ENCODE measurements at places on chromosomes 6 and 20.

- no peak for DNase-seq
Observed at GRCh38 chr6:144655376-144655775, 370.2 kb downstream of the UTRN start.

- no peak for DNase-seq
Observed at GRCh38 chr6:2990932-2991506, 8.7 kb upstream of the NQO2 start.

GRCh38 chr20:13046409-13046808 lies 37.6 kb downstream of the SPTLC3 start:
- no peak for DNase-seq

- no peak for DNase-seq
Observed at GRCh38 chr6:159985296-159985945, 16.5 kb downstream of the IGF2R start.

- no peak for DNase-seq
Observed at GRCh38 chr20:5470943-5471342, 154.2 kb upstream of the PROKR2 start.

DNA sequence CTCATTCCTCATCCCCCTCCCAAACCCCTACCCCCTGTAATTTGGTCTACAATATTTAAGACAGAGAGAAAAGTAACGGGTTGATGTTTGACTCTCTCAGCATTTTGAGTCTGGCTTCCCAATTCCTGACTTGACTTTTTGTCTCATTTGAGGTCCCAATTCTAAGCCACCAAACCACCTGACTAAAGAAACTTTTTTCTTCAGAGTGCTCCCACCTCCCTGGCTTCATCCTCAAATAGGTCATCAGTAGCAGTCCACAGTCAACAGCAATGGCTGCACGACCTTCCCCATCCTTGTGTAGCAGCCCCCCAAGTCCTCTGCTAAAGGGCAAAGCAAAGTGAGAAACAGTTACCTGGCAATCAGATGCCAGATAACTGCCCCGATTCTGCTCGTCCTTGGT lies 1.8 kb downstream of the PLEKHG1 start:
- DNase-seq: no peak

GRCh38 chr6:135145063-135145800 lies 35.9 kb upstream of the MYB start:
- DNase-seq: peak; percentile 58

GRCh38 chr6:33147807-33148666 lies 44.2 kb downstream of the COL11A2 start:
- peak; percentile 24 for DNase-seq

DNA sequence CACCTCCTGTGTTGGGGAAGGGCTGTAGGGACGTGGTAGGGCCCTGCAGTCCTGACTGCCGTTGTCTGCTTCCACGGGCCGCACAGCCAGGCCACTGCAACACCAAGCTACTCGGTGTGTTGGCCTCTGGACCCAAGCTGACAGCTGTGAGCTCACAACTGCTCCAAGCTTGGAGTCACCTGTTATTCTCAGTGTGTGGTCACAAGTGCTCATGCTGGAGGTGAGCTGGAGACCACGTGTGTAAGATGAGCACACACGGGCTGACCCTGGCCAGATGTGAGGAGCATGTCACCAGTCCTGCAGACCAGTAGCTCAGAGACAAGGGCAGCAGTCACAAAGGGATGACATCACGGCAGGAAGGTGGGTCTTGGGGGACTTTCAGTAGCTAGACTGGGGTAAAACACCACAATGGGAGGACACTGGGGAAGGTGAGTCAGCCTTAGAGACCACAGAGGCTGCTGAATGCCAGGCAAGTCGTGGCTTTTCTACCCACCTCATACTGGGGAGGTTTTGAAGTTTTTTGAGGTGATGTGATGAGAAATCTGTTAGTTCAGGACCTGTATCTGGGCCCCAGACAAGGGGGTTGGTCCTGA lies 87.3 kb downstream of the FAM120B start:
- DNase-seq: peak; percentile 37

GRCh38 chr6:168126566-168127383 lies 47.8 kb upstream of the FRMD1 start:
- DNase-seq: no peak

- DNase-seq: no peak
Observed at GRCh38 chr20:46715292-46715756, 5.9 kb downstream of the SLC2A10 start.

DNA sequence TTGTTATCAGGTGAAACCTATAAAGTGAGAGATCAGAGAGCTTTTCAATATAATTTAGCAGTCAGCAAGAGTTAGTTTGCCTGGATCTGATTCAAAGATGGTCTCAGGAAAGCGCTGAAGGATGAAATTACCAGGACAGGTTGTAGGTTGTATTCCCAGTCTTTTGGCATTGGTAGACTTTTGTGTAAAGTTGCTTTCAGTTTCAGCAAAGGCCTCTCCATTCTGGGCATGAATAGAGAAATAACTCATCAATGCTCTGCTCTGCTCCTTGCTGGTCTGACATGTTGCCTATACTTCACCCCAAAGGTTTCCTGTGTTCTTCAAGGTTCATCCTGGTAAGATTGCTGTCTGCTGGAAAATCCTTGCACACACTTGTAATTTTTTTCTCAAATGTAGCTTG lies 714.8 kb downstream of the EPM2A start:
- no peak for DNase-seq

DNA sequence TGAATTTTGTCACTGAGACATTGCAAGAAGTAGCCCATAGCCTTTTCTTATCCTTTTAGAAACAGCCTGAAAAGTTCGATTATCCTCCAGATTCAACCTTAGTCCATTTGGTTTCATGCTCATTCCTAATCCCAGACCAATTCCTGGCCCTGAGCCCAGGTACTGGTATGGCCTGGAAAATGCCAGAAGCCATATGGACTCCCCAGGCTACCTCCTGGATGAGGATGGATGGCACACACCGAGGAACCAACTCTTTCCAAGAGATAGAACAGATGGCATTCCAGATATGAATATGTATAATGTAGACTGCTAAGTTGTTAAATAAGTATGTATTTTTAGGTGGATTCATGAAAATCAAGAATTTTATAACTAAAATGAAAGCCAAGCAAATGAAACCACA lies 51.6 kb upstream of the SNAP25 start:
- no peak for DNase-seq

GRCh38 chr20:24649787-24650490 lies 180.5 kb downstream of the SYNDIG1 start:
- no peak for DNase-seq

GRCh38 chr20:63005862-63006539 lies 763 bp downstream of the BHLHE23 start:
- DNase-seq: no peak

GRCh38 chr20:3227506-3227905 lies 11.5 kb downstream of the SLC4A11 start:
- DNase-seq: no peak

DNA sequence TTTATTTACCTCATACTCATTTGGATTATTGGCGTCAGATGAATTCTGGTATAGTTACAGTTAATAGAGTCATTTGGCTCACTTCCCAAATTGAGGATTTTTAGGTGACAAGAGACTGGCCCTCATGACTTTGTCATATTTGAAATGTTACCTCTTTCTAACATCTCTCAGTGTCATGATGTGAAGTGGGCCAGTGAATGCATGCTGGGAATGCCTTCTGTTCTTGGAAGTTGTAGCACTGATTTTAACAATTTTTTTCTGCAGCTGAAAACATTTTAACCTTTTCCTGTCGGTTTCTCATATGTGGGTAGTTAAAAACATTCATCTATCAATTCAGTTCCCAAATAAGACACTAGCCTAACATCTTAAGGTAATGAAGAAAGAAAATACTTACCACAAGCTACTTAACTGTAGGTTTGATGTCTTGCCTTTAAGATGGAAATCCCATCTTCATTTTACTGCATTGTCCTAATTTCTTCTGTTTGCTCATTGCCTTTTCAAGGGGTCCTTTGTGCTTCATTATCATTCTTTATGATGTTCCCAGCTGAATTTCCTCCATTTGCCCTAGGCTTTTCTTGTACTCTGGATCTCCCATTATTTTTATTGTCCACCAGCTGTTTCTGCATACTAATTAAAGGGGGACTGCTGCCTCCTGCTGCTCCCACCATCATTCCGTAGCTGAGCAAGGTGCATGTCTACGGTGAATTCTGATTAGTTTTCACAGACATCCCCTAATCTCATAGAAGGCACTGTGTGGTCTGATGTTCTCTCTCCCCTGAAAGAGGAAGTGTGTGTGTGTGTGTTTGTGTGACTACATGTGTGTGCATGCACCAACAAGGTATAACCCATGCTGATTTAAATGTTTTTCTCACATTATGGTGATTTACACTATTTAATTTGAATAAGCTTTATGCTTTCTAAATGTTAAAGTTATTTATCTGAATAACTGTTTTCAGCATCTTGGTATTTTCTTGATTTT lies 109.5 kb downstream of the B3GAT2 start:
- no peak for DNase-seq

- no peak for DNase-seq
Observed at GRCh38 chr6:124073021-124073420, 269.4 kb downstream of the NKAIN2 start.

DNA sequence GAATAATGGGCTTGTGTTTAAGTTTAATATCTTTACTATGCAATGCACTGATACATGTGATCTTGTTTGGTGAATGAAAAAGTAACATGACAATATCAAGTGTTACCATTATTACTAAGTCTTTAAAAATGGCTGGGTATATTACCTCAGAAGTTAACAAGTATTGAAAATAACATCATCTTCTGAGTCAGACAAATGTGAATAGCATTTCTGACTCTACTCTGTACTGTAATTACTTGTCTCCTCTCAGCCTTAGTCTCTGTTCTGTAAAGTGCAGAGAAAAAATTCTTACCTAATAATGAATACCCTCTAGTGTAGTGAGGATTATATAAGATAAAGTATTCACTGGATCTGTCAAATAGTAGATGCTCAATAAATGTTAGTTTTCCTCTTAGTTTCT lies 47.0 kb upstream of the GCLC start:
- peak; percentile 14 for DNase-seq

- DNase-seq: no peak
Observed at GRCh38 chr6:28737750-28738395, 185.9 kb downstream of the TRIM27 start.

DNA sequence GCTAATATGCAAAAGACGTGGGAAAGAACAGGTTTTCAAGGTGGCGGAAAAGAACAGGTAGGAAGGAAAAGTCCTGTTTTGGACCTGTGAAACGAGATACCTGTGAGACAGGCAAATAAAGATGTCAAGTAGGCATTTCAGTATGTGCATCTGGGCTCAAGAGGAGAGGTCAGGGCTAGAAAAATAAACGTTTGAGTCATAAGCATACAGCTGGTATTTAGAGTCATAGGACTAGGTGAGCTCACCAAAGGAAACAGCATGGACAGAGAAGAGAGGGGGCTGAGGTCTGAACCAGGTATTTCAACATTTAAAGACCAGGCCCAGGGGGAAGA lies 14.9 kb downstream of the MTFR2 start:
- no peak for DNase-seq

- no peak for DNase-seq
Observed at GRCh38 chr20:13493143-13493542, 145.6 kb downstream of the TASP1 start.

DNA sequence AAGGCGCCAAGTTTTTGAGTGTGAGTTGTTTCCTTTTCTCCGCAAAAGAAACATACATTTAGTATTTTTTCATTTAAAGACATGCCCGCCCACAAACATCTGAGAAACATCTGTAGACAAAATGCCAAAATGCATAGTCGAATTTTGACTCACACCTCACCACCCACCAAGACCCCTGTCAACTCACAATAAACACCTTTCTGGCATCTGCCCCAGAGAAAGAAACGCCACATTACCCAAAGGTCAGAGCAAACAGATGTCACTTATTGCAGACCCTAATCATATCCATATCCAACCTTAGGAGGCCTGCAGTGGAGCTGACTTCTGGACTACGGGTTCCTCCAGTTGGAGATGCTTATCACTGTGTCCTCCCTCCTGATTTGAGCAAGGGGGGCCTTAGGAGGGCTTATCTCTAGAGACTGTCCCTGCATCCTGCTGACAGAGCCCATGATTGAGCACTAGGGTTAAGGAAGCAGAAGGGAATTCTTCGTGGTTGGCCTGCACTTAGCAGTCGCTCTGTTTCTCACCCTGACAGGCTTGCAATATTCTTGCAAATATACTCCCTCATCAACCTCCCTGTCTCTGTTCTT lies 90.5 kb upstream of the TBX18 start:
- DNase-seq: no peak

GRCh38 chr6:90202156-90202555 lies 94.5 kb downstream of the BACH2 start:
- peak; percentile 64 for DNase-seq

DNA sequence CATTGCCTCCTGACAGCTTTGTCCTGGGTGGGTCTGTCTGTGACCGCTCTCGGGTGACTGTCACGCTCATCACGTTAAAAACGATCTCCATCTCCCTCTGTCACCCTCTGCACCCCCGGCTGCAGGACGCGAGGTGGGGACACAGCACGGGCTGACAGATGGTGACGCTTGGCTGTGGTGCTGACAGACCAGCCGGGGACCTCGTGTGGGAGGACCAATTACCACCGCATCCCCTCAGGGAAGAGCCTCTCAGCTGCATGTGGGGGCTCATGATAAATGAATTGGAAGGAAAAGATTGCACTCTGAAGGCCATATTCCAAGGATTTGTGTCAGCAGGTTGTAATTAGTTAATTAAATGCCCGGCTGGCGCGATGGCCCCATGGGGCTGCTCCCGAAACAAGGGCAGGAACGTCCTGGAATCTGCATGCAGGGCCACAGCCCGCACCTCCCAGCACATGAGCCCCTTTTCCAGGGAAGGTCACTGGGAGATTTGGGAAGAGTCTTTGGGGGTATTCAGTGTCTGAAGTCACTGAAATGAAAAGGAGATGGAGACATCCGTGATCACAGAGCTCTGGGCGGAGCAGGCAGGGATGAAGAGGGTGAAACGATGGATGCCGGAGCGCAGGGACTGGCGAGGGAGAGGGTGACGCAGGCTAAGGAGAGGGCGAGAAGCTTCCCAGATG lies 87.1 kb downstream of the ERMARD start:
- DNase-seq: no peak

DNA sequence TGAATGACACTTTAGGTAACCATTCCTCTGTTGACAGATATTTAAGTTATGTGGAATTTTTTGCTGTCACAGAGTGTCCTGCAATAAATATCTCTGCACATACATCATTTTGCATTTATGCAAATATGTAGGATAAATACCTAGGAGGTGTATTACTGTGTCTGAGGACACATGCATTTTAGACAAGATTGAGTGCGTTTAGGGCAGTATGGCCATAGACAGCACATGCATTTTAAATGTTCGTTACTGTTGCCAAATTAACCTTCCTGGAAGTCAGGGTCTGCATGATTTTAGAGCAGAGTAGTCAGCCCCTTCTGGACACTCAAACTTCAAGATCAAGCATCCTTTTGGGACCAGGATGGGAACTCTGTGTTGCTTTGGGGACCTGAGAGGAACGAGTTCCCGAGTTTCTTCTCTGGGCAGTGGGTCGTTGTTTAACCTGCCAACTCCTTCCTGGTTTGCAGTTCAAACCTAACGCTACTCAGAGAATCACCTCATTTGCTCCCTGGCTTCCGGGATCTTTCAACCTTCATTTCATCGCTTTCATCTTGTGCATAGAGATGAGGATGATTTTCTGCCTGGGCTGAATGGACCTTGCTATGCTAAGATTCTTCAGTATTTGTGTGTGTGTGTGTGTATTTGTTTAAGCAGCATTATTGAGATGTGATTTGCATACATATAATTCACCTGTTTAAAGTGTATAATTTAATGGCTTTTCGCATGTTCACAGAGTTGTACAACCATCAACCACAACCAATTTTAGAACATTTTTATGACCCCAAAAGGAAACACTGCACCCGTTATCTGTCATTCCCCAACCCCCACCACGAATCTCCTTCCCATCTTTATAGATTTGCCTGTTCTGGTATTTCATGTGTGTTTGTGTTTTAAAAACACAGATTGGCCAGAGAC lies 9.8 kb downstream of the BCAS4 start:
- no peak for DNase-seq
